ENCODE measurements at places on chromosomes 12 and 14. TPM values are rescaled to one million over a fixed set of nuclear protein-coding genes. Genes with fewer than 3 reads are reported as not detected.

The ATL1 gene
- total RNA-seq = 4.2 TPM

The BCL11B gene
- 0.24 TPM for total RNA-seq

The SYCP3 gene
- not detected for total RNA-seq

The CCDC38 gene
- total RNA-seq = 0.07 TPM

The BCL7A gene
- total RNA-seq = 12.7 TPM

The RNASE3 gene
- not detected for total RNA-seq

The SPX gene
- 2.3 TPM for total RNA-seq

The LRRIQ1 gene
- 0.41 TPM for total RNA-seq

The TEX52 gene
- not detected for total RNA-seq

The FAM90A1 gene
- not detected for total RNA-seq

The GDF11 gene
- 4.1 TPM for total RNA-seq

The RNU4-1 gene
- not detected for total RNA-seq

The TMEM30B gene
- 0.22 TPM for total RNA-seq

The KLRC1 gene
- not detected for total RNA-seq

The TDRD9 gene
- total RNA-seq = not detected

The RPS6KL1 gene
- total RNA-seq = 0.46 TPM

The SLC6A13 gene
- 0.11 TPM for total RNA-seq

The CD9 gene
- 248 TPM for total RNA-seq

The DBX2 gene
- total RNA-seq = not detected

The CCDC91 gene
- 29.8 TPM for total RNA-seq

The DLK1 gene
- total RNA-seq = 0.42 TPM

The IAPP gene
- total RNA-seq = not detected

The TAS2R20 gene
- 0.07 TPM for total RNA-seq

The GLT1D1 gene
- total RNA-seq = not detected

The SLC6A15 gene
- total RNA-seq = 1.9 TPM

The IFNG gene
- total RNA-seq = not detected

The PIWIL1 gene
- not detected for total RNA-seq

The CAPZA3 gene
- not detected for total RNA-seq

The OTUB2 gene
- total RNA-seq = 4.4 TPM

The TGM1 gene
- 1.0 TPM for total RNA-seq

The CARMIL3 gene
- 0.64 TPM for total RNA-seq

The UNG gene
- total RNA-seq = 87.3 TPM

The ZC2HC1C gene
- total RNA-seq = 3.0 TPM

Measured in A549 treated with RU486 at 1 μM for 4 hours (cell line).